ENCODE measurements at places on chromosomes 4 and X. TPM values are rescaled to one million over a fixed set of nuclear protein-coding genes. Genes with fewer than 3 reads are reported as not detected.

DNA sequence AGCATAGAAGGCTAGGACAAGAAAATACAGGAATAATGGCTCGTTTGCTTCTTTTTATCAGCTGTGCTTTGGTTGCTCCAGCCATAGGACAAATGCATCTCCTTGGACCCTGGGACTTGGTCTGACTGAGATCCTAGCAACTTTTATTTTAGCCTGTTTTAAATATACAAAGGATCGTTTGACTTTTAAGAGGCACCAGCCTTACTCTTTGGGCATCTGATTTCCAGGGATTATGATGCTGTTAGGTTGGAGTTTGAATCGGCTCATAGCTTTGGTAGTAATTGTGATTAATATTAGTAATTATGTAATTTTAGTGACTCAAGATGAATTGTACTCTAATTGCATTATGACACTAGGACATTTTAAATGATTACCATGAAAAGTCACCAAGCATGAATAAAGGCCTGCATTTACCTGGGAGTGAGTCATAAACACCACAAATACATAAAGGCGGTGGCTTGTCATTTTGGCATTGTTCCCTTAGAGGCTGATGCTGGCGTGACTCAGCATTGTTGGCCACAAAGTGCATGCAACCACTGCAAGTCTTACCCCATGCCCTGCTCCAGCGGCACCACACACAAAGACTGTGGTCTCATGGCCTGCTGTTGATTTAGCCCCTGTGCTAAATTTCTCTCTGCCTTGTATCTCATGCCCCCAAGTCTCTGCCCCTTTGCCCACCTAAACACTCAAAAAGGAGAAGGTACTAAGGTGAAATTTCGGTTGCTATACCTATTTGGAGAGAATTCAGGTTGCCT, 12.4 kb downstream of the GPAT3 start:
- DNase-seq: peak; percentile 19

ADAM29 gene
- not detected for total RNA-seq

TAF7L gene
- total RNA-seq: not detected

GRCh38 chr4:94504545-94504944, 52.8 kb downstream of the PDLIM5 start:
- DNase-seq: no peak

DNA sequence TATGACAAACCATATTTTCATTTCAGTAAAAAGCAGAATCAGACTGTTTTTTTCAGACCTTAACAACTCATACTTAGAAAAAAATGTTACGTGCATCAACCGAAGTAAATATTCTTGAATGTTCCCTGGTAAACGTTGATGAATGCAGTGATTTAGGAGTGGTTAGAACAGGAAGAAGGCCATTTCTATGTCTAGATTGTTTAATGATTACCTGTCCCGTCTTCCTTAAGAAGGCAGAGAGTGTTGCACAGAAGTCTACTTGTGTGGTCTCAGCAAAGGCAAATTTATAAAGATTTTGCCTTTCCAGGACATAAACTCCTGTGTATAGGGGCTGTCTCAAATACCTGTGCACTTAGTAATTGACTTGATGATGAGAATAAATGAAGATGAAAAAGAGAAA, 134.5 kb downstream of the MGST2 start:
- DNase-seq: no peak

DNA sequence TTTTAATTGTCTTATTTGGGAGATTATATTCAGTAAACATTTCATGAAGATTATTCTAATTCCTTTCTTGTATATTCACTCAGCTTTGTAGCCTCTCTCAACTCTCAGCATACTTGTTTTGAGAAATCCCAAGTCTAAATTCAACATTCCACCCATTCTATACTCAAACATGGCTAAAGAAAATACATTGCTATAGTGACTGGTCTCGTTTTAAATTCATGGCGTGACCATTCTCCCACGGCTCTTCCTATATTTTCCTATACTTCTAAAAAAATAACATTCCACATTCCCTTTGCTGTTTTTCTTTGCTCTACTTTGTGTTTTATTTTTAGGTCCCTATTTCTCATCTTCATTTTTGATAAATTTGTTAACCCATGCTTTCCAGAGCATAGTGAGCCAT, 49.2 kb upstream of the UGT2A1 start:
- no peak for DNase-seq

CPE gene
- 18.5 TPM for total RNA-seq

NAT8L gene
- 7.7 TPM for total RNA-seq

- DNase-seq: no peak
Measured at GRCh38 chr4:8727131-8727530, 134.6 kb downstream of the CPZ start.

DMP1 gene
- not detected for total RNA-seq

POLN gene
- 4.8 TPM for total RNA-seq

GRCh38 chrX:55794405-55794804, 76.9 kb downstream of the RRAGB start:
- DNase-seq: no peak

- peak; percentile 87 for DNase-seq
Measured at GRCh38 chrX:134764202-134764785, 106.0 kb upstream of the PLAC1 start.

USP26 gene
- not detected for total RNA-seq

SPIN3 gene
- total RNA-seq: 18.2 TPM

GRCh38 chr4:44638091-44638490, 13.3 kb downstream of the YIPF7 start:
- no peak for DNase-seq

DNA sequence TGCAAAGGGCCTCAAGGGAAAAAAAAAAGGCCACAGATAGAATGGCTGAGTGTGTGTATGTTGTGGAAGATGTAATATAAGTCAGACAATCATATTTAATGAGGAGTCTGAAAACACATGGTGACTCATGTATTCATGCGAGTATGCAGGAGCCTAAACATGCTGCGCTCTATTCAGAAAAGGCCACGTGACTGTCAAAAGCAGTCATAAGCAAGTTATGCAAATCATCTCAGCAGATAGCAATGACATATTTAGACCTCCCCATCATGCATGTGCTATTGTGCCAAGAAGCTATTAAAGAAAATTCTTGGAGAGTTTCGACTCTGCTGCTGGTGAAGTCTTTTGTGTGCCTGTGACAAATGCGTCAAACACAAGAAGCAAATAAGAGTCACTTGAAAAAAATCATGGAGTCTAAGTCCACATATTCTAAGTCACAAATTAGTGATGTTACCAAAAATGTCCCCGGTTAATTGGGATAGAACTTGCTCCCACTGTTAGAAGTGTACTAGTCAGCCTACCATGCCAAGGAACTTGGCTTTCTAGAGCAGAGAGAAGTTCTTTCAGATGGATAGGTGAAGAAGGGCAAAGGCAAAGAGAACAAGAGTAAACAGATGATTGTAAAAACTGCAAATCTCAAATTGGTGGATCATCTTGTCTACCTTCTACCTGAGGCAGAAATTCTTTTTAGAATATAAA, 5.0 kb downstream of the LNX1 start:
- DNase-seq: no peak

DNA sequence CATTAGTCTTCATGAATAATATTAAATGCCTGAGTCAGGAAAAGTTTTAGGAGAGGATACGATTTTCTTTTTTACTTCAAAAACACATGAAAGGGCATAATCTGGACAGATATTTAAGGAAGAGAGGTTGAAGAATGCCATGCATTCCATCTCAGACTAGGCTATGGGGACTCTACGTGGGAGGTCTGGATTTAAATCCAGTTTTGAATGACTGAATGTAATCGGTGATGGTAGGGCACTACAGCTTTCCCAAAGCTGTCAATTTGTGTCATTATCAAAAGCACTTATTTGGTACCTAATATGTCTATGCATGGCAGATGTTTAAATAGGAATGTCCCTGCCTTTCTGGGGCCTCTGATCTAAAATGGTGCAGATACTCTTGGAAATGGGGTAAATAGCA, 59.3 kb upstream of the RPL34 start:
- DNase-seq: no peak

NSG1 gene
- 34.5 TPM for total RNA-seq

- peak; percentile 77 for DNase-seq
Measured at GRCh38 chrX:46573892-46574773, 568 bp downstream of the CHST7 start.

DNA sequence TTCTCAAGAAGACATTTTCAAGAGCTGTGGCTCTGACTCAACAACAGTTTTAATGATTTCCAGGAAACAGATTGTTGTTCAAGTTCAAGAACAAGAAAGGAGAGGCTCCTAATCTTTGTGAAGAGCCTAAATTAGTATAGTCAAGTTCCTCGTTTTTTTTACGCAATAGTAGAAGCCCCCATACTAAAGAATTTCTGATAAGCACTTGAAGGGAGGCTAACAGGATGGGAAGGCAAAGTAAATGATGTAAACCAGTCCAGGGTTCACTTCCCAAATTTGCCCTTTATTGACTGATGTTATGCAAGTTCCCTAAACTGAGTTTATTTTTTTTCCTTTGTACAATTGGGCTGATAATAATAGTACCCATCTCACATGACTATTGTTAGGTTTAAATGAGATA, 178.2 kb downstream of the RTL9 start:
- DNase-seq: no peak

Data from GM23338 (cell line).